ENCODE measurements at places on chromosomes 13 and 19. TPM values are rescaled to one million over a fixed set of nuclear protein-coding genes. Genes with fewer than 3 reads are reported as not detected.

DNA sequence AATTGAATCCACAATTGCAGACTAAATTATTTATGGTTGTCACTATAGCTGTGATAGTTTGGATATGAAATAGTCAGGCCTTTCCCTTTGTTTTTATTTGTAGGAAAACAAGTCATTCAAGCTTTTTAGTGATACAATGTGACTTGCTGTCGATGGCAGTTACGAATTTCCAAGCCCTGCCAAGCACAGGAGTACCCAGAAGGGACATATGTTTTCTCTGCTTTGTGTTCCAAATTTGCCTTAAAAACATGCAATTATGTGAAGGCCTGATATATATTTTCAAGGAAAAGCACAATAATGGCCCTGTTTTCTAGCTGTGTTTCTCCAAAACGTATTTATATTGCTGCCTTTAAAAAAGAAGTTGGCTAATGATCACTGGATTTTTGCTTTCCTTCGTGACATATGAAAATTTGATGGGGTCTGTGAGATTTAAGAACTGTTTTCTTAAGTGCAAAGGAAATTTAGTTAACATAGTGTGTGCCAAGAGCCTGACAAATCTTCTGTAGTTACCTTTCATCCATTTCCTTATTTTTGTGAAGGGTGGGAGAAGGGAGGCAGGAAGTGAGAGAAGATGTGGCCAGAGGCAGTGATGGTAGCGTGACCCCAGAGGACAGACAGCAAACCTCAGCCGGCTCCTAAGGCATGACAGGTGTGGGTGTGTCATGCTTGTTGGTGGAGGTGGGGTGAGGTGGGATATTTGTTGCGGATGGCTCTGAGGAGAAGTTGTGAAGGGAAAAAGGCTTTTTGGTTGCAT is 79.6 kb downstream of the TEX26 start:
- DNase-seq: no peak

- no peak for DNase-seq
Measured at GRCh38 chr13:112434937-112435523, 58.9 kb downstream of the SPACA7 start.

GRCh38 chr13:71924931-71925330 is 57.9 kb upstream of the DACH1 start:
- DNase-seq: no peak

GRCh38 chr19:57363688-57364181 is 384 bp downstream of the TRAPPC2B start:
- DNase-seq: no peak

DNA sequence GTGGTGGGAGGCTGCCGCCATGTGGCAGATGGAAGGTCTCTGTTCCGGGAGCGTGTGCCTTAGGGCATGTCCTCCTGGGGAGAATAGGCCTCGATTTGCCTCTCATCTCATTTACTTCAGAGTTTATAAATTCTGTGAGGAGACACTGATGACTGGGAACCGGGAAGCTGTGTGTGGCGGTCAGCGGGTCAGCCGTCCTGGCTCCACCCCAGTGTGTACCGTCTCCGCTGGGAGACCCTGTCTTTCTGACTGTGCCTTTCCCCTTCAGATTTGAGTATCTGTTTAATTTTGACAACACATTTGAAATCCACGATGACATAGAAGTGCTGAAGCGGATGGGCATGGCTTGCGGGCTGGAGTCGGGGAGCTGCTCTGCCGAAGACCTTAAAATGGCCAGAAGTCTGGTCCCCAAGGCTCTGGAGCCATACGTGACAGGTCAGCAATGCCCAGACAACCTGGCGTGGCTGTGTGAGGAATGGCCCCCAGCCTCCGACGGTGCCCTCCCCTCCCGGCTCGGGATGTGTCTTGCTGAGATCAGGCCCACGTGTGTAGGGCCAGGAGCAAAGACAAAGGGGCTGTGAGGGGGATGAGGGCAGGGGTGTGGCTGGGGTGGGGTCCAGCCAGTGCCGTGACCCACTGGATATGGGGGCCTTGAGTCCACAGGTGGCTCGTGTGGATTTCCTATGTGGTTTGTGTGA is 21.6 kb downstream of the ATP4B start:
- no peak for DNase-seq

The ZNF665 gene
- total RNA-seq: 1.2 TPM

DNA sequence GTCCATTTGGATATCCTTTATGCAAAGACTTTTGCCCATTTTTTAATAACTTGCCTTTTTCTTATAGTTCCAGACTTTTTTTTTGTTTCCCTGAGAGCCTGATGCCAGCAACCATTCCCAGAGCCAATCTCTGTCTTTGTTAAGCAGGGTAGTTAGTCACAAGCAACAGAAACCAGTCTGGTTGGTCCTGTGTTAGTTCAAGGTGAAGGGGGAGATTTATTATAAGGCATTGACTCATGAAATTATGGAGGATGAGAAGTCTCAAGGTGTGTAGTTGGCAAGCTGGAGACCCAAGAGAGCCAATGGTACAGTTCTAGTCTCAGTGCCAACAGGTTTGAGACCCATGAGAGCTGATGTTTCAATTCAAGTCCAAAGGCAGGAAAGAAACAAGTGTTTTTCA is 33.0 kb downstream of the GPR12 start:
- no peak for DNase-seq

The NCAN gene
- 0.42 TPM for total RNA-seq

- DNase-seq: no peak
Measured at GRCh38 chr19:22026687-22027086, 15.9 kb upstream of the ZNF208 start.

- DNase-seq: no peak
Measured at GRCh38 chr13:109165417-109165904, 536.0 kb downstream of the MYO16 start.

The HS6ST3 gene
- 27.1 TPM for total RNA-seq

DNA sequence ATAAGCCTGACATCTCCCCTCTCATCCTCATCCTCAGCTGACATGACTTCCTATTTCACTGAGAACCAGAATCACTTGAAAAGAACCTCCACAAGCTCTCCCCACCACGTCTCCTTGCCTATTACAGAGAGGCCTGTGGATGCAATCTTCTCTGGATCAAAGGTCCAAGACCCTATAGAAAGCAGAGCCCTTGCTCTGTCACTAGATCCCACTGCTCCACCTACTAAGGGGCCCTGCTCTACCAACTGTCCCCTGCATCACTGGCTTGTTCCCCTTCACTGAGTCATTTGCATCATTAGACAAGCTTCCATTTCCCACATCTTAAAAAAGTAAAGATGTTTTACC is 40.8 kb downstream of the RCBTB2 start:
- DNase-seq: no peak

GRCh38 chr19:23699521-23699860 is 12.5 kb upstream of the ZNF675 start:
- no peak for DNase-seq

DNA sequence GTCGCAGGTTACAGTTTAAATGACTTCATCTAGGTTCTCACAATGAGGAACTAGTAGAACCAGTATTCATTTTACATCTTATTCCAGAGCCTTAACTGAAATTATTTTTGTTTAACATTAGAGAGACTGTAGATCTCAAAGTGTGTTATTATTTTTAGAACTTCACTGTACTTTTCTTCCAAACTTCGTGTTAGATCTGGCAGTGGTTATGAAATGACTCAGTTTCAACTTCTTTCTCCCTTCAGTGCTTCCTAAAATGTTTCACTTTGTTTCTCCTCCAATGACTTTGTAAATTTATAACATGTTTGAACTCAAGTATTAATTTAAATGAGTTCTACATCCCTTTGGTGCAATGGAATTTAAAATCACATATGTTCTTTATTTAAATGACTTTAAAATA is 139.3 kb downstream of the PCDH9 start:
- DNase-seq: no peak

The ZNF556 gene
- 0.45 TPM for total RNA-seq

GRCh38 chr19:2618611-2619010 is 83.9 kb downstream of the GNG7 start:
- DNase-seq: peak; percentile 75

DNA sequence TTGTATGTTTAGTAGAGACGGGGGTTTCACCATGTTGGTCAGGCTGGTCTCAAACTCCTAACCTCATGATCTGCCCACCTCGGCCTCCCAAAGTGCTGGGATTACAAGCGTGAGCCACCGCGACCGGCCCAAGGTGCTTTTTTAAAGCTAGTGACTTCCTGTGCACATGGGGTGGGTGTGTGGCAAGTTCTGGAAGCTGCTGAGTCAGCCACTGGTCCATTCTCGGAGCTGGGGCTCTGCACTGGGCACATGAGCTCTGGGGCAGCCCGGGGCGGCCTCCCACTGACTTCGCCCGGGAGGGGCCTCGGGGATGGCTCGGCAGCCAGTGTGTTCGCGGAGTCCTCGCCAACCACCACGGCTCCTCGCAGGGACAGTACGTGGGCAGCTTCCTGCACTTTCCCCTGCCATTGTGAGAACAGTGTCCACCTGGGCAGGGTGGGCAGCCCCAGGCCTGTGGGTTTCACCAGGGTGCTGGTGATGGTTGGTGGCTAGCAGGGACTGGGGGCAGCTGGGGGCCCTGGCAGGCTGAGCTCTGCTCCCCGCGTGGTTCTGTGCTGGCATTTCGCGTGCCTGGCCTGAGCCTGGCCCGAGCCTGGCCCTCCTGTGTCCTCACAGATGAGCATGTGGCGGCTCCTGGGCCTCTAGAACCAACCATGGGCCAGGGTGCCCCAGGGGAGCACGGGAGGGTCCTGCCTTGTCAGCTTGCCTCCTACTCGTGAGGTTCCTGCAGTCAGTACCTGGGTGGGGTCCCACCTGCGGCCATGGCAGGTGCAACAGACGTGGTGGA is 12.2 kb downstream of the CBARP start:
- DNase-seq: no peak

DNA sequence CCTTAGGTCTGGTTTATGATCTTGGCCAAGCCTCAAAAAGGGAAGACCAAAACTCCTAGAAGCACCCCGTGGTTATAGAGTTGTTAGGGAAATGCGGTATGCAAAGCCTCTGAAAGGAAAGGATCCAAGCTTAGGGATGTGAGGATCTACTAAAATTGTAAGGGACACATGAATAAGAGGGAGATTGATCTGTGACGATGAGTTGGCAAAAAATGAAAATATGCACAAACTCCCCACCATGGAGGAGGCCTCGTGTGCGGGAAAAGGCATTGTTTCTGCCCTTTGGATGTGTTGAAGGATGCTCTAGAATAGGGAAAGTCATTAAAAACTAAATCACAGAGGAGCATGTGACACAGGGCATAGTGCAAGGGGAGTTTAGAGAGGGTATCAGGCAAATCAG is 88.7 kb upstream of the UBL3 start:
- no peak for DNase-seq

GRCh38 chr19:51572410-51572809 is 1.3 kb downstream of the ZNF175 start:
- DNase-seq: no peak

DNA sequence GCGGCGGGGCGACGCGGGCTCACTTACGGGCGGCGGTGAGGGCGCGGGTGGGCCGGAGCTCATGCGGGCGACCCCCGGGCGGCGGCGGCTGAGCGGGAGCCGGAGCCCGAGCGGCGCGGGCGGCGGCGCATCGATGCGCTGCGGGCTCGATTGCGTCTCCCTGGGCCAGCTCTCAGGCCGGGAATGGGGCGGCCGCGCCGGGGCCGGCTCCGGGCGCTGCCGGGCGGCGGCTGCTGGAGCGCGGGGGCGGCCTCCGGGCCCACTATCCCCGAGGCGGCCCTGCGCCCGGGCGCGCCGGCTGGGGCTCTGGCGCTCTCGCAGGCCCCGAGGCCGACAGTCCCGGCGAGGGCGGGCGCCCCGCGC is 1.4 kb upstream of the TSHZ3 start:
- peak; percentile 36 for DNase-seq

The MAB21L1 gene
- total RNA-seq: not detected

DNA sequence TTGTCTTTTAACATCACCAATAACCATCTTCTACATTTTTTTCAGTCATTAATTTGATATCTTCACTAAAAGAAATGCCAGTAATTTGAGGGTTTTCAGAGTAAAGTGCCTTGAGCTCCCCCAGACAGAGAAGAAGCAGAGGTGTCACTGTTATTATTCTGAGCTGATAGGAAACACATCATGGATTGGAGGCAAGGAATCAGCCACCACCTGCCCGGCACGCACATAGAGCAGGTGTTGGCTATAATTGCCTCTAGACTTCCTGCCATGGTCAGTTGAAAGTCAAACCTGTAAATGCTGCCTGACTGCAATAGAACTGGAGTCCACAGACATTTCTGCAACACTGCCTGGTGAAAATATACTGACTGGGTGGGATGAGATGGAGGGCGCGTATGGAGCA is 776.6 kb downstream of the UQCRFS1 start:
- DNase-seq: no peak

The NCCRP1 gene
- total RNA-seq: 0.78 TPM

DNA sequence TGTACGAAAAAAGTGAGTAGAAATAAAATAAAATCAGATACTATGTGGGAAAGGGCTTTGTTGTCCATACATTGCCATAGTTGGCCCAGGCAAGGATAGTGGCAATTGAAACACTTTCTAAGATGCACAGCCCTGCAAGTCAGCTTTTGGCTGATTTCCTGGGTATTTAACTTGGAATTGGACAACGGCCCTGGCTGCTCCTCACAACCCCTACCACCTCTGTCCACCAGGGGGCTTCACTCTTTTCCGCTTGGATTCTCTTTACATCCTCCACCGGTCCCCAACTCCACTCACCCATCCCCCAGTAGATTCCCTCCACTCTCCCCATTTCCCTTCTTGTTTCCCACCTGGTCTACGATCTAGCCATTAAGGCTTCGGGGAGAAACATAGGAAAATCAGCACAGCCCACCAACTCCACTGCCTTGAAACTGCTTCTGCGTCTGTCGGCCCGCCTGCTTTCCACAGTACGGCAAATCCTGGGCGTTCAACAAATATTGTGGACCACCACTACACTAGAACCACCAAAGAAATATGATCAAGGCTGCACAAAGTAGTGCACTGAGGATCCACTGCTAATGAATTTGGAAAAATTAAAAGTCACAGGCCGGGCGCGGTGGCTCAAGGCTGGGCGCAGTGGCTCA is 48.6 kb upstream of the GTF3A start:
- peak; percentile 59 for DNase-seq

- DNase-seq: no peak
Measured at GRCh38 chr13:66778461-66778860, 451.7 kb downstream of the PCDH9 start.

GRCh38 chr19:55208880-55209692 is at the start of gene PTPRH:
Gene PTPRH (minus strand): TSS chr19:55209501. CDS start chr19:55209433, 68 bp downstream.
- DNase-seq: no peak

The FCAR gene
- total RNA-seq: 3.3 TPM

DNA sequence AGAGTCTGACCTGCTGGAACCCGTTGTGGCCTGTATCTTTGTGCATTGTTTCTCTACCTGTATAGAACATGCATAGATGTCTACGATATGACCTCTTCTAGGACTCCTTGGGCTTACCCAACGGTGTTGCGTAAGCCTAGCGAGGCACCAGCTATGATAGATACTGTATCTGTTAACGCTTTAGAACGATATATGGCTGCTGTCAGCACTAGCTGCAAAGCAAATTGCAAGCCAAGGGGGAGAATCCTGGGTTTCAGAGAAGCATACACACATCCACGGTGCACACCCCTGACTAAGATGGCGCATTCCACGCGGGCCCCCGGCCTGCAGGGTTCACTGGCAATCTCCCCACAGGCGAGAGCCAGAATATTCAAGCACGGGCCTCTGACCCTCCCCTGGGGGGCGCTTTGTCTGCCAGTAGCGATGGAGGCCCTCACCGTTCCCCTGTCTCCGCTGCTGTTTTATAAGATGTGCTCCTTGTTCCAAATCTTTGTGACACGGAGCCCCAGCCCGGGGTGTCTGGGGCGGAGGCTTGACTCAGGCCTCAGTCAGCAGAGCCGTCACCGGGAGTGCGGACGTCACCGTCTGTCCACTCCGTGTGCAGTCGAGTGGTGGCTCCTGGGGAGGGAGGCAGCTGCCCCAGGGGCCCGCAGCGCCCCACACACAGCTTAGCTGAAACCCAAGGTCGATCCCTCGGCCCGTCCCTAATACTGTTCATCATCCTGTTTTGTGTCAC is 12.9 kb upstream of the RPS15 start:
- DNase-seq: peak; percentile 86

The CD320 gene
- total RNA-seq: 56.8 TPM

- no peak for DNase-seq
Measured at GRCh38 chr19:57606931-57607330, 7.1 kb upstream of the ZNF134 start.
